ENCODE measurements at places on chromosomes 3 and 15.

- DNase-seq: no peak
Observed at GRCh38 chr3:62479326-62479725, 106.0 kb upstream of the FEZF2 start.

DNA sequence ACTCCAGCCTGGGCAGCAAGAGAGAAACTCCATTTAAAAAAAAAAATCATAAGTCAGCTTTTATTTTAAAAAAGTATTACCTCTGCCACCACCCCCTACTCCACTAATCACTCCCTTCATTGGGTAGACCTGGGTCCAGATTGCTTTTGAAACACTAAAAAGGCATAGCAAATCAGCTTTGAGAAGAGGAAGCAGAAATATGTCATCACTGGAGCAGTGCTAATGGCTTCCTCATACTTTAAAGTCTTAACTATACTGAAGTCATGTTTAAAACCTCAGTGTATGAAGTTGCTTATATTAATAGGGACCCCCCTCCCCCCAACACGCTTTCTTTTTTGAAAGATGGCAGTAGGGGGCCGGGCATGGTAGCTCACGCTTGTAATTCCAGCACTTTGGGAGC, 1.0 kb upstream of the HTR3D start:
- peak; percentile 6 for DNase-seq

- no peak for DNase-seq
Observed at GRCh38 chr3:142626971-142627370, 30.8 kb downstream of the PLS1 start.

DNA sequence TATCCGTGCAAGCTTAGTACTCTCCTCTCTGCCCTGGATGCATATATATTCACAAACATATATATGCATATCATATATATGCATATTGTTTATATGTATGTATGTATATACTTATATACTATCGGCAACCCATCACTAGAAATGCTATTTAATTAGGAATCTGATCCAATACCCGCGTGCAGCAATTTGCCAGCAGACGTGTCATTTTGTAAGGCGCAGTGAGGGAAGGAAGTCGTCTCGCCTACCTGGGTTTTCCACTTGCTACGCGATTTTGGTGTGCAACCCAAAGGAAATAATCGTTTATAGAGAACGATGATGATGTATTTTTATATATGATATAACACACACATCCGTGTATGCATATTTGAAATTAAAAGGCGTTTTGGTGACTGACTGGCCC, 5.6 kb upstream of the FEZF2 start:
- no peak for DNase-seq

DNA sequence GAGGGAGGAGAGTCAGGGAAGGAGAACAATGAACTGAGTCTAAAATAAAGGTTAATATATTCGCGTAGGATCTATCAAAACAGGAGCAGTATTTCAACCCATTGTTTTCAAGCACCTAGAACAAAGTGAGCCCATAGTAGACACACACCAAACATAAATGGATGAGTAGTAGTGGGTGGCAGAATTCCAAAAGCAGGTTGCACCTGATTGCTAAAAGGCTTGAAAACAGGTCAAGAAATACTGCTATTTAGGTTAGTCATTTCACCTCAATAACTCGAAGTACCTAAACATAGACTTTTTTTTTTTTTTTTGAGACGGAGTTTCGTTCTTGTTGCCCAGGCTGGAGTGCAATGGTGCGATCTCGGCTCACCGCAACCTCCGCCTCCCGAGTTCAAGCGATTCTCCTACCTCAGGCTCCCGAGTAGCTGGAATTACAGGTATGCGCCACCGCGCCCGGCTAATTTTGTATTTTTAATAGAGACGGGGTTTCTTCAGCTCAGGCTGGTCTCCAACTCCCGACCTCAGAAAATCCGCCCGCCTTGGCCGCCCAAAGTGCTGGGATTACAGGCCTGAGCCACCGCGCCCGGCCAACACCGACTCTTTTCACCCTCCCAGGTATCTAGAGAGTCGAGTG, 855 bp upstream of the ABHD5 start:
- DNase-seq: no peak

DNA sequence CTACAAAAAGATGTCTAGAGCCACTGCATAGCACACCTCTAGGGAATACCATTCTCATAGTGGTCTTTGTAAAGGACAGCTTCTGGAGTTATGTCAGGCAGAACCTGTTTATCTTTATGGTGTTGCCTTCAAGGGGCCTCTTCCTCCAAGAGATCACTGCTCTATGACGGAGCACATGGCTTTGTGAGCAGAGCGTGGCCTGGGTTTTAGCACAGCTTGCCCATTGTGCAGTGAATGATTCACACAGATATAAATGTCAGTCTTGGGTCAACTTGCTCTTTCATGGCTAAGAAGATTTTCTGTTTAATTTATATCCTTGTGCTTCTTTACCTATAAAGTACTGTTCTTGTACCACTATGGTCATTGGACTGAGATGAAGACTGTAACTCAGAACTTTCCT, 41.5 kb upstream of the RBMS3 start:
- DNase-seq: no peak

DNA sequence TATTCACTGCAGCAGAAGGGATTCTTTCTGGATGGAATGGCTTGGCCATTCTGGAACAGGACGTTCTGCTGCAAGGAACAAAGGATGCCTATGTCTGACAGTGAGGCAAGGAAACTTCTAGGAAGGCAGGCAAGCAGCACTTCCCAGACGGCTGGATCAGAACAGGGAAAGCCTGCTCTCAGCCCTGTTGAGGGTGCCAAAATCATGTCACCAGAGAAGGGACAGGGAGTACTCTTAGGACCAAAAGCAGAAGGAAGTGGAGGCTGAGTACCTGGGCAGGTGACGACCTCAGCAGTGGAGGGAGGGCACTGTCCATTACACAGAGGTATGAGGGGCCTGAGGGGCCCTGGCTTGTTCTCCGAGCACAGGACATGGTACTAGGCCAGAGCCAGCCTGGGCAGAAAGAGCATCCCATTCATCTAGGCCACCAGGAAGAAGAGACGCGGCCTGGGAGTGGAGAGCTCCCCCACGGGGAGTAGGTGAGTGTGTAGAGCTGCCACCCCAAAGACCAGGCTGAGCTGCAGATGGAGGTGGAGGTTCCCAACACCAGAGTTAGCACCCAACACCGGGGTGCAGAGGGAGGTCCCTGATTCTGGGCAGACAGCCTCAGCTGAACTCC, 9.6 kb downstream of the KLF15 start:
- no peak for DNase-seq

GRCh38 chr15:45704329-45705249, 69.8 kb downstream of the SQOR start:
- peak; percentile 15 for DNase-seq

DNA sequence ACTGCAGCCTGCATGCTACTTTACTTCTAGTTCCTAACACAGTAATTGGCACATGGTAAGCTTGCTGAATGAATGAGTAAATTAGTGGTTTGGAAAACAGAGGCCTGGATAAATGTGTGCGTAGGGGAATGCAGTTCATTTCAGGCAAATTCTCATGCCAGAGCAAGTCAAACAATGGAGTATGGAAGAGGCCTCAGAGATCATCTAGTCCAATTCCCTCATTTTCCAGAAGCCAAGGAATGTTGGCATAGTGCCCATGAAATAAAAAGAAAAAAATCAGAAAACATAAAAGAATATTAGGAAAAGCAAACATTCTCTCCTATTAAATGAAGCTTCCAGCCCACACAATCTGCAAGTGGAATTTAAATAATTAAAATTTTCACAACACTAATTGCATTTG, 92.4 kb downstream of the MB21D2 start:
- DNase-seq: no peak

DNA sequence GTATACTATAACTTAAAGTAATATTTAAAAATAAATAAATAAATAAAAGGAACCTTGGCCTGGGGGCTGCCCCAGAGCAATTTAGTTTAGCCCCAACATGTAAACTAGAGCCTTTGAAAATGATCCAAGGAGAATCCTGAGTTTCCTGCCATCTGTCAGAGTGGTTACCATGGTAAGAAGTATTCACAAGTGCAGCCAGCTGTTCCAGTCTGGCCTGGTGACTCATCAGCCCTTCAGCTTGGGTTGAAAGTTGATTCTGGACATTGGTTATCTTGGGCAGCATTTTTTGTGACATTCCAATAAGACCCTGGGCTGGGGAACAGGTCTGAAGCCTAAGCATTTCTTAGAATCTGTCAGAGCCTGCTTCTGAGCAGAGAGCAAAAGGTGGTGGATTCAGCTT, 72.7 kb upstream of the LRTM1 start:
- DNase-seq: peak; percentile 14

- no peak for DNase-seq
Observed at GRCh38 chr15:62663547-62663946, 379.0 kb upstream of the TPM1 start.

DNA sequence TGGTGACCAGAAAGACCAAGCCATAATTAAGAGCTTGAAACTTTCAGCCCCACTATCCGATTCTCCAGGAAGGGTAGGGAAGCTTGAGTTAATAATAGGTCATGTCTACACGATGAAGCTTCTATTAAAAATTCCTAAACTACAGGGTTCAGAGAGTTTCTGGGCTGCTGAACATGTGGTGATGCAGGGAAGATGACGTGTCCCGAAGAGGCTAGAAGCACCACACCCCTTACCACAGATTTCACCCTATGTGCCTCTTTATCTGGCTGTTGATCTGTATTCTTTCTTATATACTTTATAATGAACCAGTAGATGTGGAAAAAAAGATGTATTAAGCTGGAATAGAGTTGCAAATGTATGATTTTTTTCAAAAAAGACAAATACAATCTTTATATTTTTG, 473.4 kb downstream of the NLGN1 start:
- DNase-seq: no peak

DNA sequence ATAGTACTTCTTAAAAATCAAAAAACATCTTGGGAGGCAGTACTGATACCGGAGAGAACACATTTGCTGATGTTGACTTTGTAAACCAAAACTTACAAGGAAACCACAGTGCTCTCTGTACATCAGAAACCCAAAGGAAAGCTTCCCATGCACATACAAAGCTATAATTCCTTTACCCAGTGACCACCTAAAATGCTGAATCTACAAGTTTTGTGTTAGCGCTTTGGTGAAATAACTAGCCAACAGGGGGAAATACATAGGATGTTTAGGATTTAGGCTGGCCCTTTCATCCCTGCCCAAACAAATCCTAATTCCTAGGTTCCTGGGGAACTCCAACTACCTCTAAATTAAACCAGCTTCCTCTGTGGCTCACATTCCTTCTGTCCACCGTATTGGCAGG, 15.3 kb upstream of the SPG21 start:
- DNase-seq: no peak

All from suppressor macrophage (primary cell).